ENCODE measurements at places on chromosomes 1 and 21.

DNA sequence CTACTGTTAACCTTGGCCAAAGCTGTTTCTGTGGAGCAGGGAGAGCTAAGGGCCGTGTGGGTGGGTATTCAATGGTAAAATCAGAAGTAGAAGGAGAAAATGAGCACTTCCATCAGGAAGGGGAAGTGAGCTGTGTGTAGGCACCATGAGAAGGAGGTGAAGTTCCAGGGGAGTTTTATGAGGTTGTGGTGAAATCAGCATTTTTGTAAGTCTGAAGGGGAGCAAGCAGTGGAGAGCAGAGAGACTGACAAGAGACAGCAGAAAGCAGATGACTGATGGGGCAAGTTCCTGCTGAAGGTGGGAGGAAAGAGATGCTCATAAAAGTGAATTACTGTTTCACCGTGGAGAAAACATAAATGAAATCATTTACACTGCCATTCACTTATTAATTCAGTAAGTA lies 2.7 kb upstream of the GPR88 start:
- no peak for DNase-seq

GRCh38 chr1:241229216-241229615 lies 127.8 kb downstream of the RGS7 start:
- DNase-seq: no peak

- no peak for DNase-seq
Observed at GRCh38 chr1:56045477-56045876, 533.9 kb downstream of the PLPP3 start.

GRCh38 chr21:37915941-37916309 lies 332 bp downstream of the KCNJ6 start:
- DNase-seq: no peak

DNA sequence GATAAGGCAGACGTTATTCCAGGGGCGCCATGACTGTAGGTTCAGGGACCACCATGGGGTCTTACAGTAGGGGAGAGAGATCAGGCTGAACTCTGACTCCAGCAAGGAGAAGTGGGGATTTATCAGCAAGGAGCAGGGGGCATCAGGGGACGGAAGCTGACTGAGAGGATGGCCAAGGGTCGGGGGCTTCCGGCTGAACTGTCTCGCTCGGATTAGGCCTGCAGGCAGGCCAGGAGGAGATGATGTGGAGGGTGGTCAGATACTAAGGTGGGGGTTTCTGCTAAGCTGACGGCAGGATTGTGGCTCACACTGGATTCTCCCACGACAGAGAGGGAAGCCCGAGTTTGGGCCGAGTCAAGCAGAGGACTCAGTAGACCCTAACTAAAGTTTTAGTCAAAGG lies 186.9 kb upstream of the VAMP3 start:
- no peak for DNase-seq

DNA sequence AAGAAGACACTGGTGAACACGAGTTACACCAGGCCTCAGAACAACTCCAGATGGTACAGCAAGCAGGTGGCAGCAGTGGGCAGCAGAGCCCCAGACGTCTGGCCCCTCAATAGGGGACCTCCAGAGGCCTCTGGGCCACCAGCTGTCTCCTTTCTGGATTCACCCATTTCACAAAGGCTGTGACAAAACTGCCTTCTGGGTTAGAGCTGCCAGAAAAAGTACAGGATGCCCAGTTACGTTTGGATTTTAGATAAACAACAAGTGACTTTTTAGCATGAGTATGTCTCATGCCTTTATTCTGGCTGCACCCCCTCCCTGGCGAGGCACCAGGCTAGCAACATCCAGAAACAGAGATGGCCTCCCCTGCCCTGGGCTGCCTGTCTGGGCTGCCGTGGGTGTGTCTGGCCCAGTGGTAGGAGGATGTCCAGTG lies 30.1 kb downstream of the ITPKB start:
- DNase-seq: no peak

- no peak for DNase-seq
Observed at GRCh38 chr1:15916417-15916816, 59.5 kb downstream of the ZBTB17 start.

DNA sequence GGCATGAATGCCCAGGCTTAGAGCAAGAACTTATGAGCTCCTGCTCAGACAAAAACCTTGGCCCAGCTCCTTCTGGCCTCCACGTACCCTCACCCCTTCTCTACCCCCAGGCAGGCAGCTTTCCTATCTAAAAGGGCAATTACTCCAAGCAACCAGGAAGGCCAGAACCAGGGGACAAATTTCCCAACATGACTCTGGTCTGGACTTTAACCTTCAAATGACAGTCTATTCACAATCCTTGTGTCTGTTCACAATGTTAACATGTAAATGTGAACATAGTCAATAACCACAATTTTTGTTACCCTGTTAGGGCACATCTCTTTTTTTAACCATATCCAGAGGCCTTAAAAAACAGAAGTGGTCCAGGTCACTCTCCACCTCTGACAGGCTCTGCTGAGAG lies 64.4 kb upstream of the LAPTM5 start:
- DNase-seq: no peak

- DNase-seq: no peak
Observed at GRCh38 chr1:210465150-210465549, 136.4 kb downstream of the HHAT start.

- no peak for DNase-seq
Observed at GRCh38 chr1:67434491-67434890, 4.3 kb upstream of the SERBP1 start.

GRCh38 chr1:172834609-172835008 lies 175.7 kb downstream of the FASLG start:
- DNase-seq: no peak

DNA sequence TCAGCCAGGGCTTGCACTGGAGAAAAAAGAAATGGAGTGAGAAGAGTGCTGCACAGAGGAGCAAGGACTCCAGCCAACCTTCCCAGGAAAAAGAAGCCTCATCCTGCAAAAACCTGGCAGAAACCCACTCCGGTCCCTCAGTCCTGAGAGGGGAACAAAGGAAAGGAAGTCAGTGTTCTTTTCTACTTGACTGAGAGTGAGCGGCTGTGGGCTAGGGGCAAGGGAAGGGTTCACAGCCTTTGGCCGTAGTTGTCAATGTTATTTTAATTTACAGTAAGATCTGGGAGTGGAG lies 8.9 kb upstream of the GOLT1A start:
- DNase-seq: no peak

DNA sequence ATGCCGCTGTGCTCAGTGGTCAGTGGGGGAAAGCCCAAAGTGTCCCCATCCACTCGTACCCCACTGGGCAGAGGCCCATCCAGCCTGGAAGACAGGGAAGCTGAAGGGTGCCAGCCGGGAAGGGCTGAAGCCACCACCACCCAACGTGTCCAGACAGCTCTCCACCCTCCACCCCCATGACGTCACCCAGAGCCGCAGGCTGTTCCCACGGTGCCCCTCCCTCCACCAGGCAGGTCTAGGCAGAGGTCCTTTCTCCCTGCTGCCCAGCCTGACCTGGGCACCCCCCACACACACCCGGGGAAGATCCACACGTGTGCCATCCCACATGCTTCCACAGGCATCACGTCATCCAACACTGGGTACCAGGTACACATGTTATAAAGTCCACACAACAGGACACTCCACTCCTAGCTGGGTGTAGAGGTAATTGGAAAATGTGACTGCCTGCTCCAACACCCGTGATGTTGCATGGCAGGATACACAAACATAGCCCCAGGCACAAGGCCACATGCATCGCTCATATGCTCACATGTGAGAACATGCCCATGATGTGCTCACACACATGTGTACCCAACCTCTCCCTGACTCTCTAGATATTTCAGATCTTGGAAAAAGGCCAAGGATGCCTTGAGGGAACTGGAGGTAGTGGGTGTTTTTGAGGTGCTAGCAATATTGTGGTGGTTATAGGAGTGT lies 5.1 kb upstream of the ARHGAP30 start:
- DNase-seq: no peak

- DNase-seq: no peak
Observed at GRCh38 chr1:210262897-210263272, 30.3 kb downstream of the SERTAD4 start.

- DNase-seq: no peak
Observed at GRCh38 chr1:160428053-160428452, 27.7 kb downstream of the VANGL2 start.

GRCh38 chr1:214441119-214441518 lies 110.3 kb downstream of the PTPN14 start:
- DNase-seq: no peak

GRCh38 chr1:199311478-199312262 lies 672.8 kb downstream of the PTPRC start:
- no peak for DNase-seq

GRCh38 chr21:45618846-45619485 lies 24.6 kb upstream of the PCBP3 start:
- DNase-seq: no peak

DNA sequence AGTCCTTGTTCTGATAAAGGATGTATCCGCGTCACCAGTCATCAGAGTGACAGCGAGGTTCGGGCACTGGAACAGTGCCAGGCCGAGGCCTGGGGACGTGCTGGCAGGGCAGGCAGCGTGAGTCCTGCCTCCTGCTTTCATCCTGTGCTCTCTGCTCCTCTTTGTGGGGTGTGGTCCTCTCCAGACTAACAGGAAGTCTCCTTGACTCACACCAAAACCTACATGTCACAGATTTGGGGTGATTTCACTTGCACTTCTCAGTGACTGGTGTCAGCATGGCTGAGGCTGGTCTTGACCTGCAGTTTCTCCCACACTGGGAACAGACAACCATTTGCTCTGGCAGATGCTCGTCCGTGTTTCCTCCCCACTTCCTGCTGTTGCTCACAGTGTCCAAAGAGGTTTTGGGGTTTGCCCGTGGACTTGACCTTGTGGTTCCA lies 8.8 kb upstream of the NLRP3 start:
- no peak for DNase-seq

DNA sequence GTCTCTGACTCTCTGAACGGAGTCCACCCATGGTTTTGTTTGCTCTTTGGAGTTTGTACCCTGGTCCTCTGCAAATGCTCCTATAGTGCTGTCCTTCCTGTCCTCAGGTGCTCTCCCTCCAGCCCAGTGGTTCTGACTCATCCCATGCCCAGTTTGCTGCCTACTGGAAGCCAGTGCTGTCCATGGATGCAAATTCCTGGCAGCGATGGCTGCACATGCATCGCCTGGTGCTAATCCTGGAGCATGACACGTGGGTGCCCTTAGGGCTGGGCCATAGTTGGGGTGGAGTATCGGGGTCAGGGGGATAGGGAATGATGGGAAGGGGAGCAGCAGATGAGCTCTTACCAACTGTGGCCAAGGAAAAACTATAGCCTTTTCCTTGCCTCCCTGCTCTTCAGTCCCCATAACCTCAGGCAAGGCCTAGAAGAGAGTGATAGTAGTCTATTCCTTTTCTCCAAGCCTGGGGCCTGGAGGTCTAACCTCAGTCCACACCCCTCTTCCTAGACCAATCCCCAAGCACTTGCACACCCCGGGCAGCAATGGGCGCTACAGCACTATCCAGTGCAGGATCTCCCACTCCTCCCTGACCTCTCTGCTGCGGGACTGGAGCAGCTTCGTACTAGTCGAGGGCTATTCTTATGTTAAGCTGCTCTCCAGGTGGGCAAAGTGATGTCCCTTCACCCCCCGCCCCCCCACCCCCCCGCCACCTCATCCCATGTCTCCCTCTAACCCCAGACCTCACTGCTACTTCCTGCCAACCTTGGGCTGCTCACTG lies 31.6 kb downstream of the HYI start:
- DNase-seq: no peak

DNA sequence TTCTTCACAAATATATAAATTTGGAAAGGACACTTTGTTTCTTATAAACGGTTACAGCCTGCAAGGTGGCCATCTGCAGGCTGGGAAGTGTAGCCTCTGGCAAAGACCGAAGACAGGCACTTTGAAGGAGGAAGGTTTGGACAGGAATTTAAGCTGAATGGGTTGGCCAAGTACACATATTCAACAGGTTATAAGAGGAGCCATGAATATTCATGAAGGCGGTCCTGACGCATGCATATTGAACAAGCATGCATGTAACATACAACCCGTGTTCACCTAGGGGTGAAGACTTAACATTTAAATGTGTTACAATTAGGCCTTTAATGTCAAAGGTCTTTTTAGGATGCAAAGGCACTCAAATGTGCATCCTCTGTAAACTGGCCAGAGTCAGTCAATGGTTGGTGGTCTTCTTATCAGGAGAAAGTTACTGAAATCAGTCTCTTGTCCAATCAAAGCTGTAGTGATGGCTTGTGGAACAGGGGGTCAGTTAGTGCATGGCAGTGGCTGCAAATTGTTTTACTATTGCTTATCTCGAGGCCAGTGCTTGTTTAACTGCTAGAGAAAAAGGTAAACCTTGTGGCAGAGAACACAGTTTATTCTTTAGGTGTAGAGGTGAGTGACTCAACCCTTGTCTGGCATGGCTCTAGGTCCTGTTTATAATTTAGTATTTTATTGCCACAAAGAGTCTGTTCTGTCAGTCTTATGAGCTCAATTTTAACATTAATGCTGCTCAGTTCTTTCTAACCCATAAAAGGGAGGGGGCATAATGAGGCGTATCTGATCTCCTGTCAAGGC lies 70.3 kb upstream of the F3 start:
- DNase-seq: no peak
